Colonic mucosa (tissue), 4 donors: ENCODE measurements at places on chromosomes 1 and 21. TPM values are rescaled to one million over a fixed set of nuclear protein-coding genes. Genes with fewer than 3 reads are reported as not detected.

DNA sequence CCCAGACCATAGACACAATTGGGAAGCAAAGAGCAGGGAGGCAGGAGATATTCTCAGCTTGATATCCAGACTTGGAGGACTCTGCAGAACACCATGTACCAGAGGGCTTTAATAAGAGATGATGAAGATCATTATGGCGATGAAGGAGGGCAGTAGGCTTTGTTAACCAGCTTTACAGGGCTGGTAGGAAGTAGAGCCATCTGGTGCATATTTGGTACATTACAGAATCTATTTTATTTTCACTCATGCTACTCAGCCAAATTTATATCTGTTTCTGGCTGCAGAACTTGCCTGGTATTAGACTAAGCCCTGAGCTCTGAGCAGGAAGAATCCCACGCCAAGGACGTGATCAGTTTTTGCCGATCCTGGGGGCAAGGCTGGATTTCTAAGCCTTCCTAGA lies 61.8 kb upstream of the SYT6 start:
- DNase-seq, result no peak

- no peak for DNase-seq
Observed at GRCh38 chr21:27812279-27812678, 845.4 kb upstream of the ADAMTS5 start.

GRCh38 chr1:155681776-155682175 lies 6.8 kb downstream of the YY1AP1 start:
- no peak for DNase-seq

GRCh38 chr1:35560256-35561225 lies 2.9 kb downstream of the NCDN start:
- DNase-seq, result no peak

OR6N1 gene
- total RNA-seq, result not detected

GRCh38 chr1:245245021-245245667 lies 90.4 kb downstream of the KIF26B start:
- peak; percentile 69 for DNase-seq

DNA sequence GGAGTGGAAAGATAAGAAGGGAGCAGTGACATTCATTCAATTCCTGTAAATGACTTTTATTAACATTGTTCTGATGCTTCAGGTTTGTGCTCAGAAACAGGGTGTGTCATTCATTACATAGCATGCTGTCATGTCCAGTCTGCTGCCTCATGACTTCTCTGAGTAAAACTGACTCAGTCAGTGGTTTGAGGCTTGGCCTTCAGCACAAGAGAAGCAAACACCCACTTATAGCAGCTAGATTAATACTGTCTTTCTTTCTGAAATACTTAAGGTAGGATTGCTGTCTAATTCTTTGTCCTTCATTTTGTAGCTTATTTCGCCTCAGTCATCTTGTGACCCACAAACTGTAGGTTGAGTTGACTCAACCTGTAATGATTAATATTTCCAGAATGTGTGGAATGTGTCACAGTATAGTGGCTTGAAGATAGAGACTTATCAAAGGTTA lies 32.9 kb downstream of the RASAL2 start:
- DNase-seq, result no peak

GRCh38 chr1:243433737-243434370 lies 178.0 kb downstream of the SDCCAG8 start:
- DNase-seq, result no peak

ADGRL4 gene
- 5.2 TPM for total RNA-seq

- peak; percentile 33 for DNase-seq
Observed at GRCh38 chr1:172002725-172003345, 161.5 kb downstream of the DNM3 start.

DNA sequence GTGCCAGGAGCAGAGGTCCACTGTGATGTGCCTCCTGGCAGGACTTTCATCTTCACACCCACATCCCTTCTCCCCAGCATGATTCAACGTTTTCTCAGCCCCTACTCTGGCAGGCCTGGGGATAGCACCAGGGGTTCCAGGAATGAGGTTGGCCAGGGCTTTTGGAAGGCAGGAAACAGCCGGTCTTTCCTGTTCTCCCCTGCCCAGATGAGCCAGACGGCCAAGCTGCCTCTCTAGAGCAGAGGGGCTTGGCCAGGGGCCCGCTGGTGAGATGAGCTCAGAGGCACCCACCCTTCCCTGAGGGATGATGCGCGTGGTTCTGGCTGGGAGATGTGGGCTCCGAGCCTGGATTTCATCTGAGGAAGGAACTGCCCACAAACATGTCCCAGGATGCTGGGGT lies 4.3 kb upstream of the MFAP2 start:
- DNase-seq, result peak; percentile 40

BGLAP gene
- 2.2 TPM for total RNA-seq

CD1C gene
- 0.32 TPM for total RNA-seq

BLACAT1 gene
- 0.20 TPM for total RNA-seq
